ENCODE measurements at places on chromosomes 1 and 21.

DNA sequence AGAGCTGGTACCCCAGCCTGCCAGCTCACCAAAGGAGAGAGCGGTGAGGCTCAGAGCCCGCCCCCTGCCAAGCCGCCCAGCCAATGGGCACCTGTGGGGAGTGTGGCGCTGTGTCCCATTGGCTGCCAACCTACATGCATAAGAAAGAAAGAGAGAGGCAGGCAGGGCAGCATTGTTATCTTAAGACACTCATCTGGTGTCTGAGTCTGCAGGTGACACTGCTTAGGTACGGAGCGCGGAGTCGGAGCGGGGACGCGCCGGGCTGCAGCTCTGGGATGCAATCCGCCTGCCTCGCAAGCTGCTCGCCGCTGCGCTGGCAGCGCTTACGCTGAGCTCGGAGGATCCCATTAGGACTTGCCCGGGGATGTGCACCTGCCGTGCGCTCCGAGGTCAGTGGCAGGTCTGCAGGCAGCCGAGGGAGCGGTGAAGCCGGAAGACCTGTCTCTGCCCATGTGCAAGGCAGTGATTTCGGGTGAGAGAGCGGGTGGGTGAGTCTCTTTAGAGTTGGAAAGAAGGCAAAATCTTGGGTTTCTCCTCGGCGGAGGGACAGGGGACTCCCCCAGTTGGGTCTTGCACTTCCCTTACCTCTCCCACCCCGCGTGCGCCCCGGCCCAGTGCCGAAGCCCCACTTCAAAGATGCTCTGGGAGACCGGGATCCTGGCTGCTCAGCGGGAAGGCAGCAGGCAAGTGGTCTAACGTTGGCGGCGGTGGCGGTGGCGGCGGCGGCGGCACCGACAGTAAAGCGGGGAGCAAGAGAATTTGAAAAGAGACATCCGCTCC lies at the start of gene BRINP2:
TSS of gene BRINP2 (plus strand) at position 203 of the 780 bp plus-strand sequence. CDS start 58,919 bp downstream, outside the sequence.
- DNase-seq = peak; percentile 95

GRCh38 chr1:233614743-233615521 lies 1.0 kb downstream of the KCNK1 start:
- no peak for DNase-seq

DNA sequence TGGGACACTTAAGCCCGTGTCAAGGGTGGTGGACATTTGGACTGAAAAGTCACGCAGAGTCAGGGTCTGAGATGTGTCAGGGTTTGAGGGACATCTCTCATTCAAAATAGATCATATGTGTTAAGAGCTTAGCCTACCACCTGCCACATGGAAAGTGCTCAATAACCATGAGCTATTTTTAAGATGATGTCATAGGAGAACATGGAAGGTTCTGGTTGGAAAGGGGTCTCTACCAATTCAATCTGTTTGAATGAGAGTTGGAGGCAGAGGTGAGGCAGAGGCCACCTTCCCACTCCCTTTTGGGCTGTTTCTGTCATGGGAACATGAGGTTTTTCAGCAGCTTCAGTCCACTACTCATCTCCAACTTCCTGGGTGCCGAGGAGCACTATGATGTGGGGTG lies 239.9 kb downstream of the GRIK3 start:
- DNase-seq = no peak

DNA sequence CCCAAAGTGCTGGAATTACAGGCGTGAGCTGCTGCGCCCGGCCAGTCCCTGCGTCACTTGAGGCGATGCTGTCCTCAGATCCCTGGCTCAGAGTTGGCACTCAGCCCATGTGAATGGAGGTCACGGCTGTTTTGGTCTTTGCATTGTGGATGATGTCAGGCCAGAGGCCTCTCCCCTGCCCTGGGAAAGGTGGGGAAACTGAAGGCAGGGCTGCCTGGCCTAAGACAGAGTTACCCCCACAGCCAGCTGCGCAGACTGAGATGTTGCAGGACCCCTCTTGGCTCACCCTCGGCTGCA lies 821 bp downstream of the MASP2 start:
- DNase-seq = no peak

- DNase-seq = no peak
Measured at GRCh38 chr1:85283475-85284199, 7.2 kb upstream of the BCL10 start.

GRCh38 chr1:16334655-16335340 lies 17.5 kb downstream of the FBXO42 start:
- no peak for DNase-seq

GRCh38 chr1:67190410-67190809 lies 24.2 kb downstream of the IL23R start:
- DNase-seq = no peak
